NCI-H1436 treated with DMSO at 0.1 percent for 48 hours (cell line): ENCODE measurements at places on chromosomes 3 and 15.

GRCh38 chr3:37611771-37612170, 249.9 kb upstream of the CTDSPL start:
- DNase-seq: no peak

DNA sequence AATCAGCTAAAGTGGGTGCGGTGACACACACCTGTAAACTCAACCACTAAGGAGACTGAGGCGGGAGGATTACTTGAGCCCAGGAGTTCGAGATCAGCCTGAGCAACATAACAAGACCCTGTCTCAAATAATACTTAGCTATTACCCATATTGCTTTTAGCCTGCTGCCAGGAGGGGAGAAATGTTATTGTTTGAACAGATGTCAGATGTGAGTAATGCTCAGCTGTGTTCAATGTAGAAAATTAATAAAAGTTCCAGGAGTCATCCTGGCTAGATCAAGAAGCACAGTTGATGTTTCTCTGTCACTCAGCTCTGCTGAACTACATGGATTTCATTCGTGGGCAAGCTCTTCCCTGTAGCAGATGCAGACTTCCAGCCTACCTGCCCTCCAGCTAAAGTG, 22.2 kb downstream of the LSM3 start:
- DNase-seq: no peak

- DNase-seq: no peak
These were observed 28.6 kb upstream of the GPR149 start for GRCh38 chr3:154458560-154458959.

DNA sequence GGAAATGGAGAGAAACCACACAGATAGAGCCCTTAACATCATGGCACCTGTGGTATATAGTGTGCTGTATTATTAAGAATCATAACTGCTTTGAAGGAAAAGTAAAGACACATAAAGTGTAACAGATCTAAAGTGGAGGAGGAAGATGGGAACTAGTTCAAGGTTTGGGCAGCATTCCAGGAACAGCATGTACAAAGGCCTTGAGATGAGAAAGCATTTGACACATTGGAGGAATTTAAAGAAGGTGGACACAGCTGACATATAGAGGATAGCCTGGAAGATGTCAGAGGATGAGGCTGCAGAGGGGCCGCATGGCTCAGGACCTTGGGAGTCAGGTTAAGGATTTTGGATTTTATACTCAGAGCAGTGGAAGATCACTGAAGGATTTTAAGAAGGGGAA, 39.0 kb downstream of the LRTM1 start:
- no peak for DNase-seq

DNA sequence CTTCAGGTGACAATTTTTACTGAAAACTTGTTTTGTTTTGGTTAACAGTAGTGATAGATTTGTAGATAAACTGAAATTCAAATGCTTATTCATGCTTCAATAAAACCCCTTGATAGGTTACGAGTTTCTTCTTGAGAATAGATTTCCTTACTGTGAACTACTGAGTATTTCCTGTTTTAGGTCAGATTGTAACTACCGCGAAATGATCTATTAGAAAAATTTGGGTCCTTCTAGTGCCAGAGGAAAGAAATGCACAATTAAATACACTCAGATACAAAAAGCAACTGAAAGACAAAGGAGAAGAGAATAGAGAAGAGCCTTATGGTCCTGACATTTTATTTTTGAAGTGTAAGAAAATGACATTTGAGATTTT, 251.7 kb upstream of the TBL1XR1 start:
- no peak for DNase-seq

- DNase-seq: no peak
These were observed 9.3 kb upstream of the CNOT10 start for GRCh38 chr3:32675650-32676049.

GRCh38 chr3:183933160-183933559, 48.5 kb upstream of the PARL start:
- no peak for DNase-seq

DNA sequence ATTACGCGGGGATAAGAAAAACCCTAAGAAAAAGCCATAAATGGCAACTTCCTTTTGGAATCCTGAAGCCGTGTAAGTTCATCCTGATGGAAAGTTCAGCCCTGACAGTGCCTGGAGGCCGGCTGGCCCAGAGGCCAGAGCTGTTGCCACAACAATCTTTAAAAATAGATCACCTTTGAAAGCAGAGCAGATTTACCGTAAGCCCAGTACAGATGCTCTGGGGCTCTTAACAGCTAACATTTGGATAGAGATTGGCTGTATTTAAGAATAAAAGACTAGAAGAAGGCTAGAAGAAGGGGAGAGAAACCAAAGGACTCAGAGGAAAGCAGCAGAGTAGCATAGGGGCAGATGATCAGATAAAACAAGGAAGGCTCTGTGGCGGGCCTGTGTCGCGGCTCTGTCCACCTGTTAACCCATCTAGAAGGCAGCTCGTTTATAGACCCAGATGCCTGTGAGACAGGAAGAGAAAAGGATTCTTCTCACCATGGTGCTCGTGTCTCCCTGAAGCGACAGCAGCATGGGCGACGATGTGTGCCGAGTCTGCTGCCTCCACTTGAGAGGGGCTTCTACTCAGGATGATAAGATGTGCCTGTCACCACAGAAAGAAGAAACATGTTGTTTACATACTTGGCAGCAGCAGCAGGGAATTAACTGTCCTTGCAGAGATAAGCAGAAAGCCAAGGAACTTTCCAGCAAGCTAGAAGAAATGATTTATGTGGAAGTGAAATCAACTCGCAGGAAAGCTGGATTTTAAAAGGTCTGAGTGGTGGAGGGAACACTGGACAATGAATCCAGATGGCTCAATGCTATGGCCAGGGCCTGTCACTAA, 69.9 kb downstream of the SYNM start:
- DNase-seq: no peak

- DNase-seq: no peak
These were observed 858.5 kb upstream of the CFAP20DC start for GRCh38 chr3:59908280-59908679.

GRCh38 chr15:51071578-51071977, 23.1 kb downstream of the TNFAIP8L3 start:
- no peak for DNase-seq

DNA sequence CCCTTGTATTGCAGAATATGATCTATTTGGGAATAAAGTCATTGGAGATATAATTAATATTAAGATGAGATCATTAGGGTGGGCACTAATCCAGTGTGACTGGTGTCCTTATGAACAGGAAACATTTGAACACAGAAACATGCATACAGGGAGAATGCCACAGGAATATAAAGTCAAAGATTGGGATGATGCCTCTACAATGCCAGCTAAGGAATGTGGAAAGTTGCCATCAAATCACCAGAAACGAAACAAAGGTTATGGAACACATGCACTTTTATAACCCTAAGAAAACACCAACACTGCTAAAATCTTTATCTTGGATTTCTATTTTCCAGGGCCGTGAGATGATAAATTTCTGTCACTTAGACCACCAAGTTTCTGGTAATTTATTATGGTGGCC, 442.4 kb upstream of the BCHE start:
- no peak for DNase-seq

DNA sequence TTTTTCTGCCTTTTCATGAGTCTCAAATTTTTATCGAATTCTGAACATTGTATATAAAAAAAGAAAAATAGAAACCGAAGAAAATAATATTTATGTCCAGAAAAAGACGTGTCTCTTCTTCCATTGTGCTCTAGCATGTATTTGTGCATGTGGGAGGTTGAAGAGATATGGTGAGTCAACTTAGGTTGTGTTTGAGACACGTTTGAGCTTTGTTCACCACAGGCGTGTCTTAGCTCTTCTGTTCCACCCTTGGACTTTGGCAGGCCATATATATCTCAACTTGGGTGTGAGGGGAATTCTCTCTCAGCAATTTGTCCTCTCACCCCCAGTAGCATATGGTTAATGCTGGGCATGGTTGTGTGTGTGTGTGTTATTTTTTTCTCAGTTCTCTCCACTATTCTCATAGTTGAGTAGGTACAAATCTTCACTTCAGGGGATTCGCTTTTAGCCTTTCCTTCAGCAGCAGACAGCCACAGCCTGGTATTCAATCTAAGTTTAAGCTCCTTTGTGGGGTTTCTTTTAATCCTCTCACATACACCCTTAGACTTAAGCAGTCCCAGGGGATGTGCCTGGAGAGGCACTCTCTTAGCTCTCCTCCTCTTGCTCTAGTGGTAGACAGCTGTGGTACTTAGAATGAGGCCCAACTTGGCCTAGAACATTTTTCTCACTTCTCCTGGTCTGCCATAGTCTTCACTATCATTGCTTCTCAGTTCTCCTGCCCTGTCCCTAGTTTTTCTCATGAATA, 286.5 kb upstream of the RBMS3 start:
- no peak for DNase-seq

DNA sequence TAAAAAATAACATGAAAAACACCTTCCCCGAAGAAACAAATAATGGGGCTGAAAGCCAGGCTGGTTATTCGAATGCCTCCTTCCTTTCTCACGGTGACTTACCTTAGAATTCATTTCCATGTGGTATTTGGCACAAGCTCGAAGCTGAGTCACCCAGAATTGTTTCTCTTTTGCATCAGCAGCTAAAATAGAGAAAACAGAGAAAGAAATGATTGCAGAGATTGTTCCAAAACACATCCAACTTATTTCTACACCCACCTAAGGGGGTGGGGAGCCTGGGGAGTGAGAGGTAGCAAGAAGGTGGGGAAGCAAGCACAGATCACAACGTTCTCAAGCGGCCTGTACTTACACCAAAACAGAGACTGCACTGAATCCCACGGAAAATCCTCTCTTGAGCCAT, 104.7 kb downstream of the OSBPL10 start:
- DNase-seq: no peak

DNA sequence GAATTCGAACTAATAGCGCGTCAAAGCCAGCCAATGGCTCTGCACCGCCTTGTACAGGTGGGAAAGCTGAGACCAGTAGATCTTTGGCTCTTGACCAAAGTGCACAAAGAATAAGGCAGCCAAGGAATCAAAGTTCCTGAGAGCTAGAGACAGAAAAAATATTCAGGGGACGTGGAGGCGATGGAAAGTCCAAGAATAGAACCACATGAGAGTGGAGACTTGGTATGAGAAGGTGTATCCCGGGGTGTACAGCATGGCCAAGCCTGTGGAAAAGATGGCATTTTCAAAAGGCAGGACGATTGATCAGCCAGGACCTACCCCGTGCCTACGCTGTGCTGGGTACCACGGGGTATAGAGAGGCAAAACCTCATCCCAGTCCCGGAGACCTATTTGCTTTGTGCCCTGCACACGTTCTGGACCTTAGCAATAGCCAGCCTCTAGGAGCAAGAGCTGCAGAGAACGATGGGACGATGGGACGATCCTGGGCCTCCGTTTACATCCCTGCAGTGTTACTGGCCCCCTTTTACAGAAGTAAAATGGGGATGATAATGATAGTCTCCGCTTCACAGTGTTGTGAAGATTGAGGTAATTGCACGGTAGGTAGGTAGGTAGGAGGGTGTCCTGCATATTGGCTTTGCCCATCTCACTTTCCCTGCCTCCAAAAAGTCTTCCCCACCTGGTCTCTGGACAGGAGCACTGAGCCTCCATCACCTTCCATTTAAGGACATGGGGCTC, 583 bp upstream of the RBSN start:
- no peak for DNase-seq

DNA sequence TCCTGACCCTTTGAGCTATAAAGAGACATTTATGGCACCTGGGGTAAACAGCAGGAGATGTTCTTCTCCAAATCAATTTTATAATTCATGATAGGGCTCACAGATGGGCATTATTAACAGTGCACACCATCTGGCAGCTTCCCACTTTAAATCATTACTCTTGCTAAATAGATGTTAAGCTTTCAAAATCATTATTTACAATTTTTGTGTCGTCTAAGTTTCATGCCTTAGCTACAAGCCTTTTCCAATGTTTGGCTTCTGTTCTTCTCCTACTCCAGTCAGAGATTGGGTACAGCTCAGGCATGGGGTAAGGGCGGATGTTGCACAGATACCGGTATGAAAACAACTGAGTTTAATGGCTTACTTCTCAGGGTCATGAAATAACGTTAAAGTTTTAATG, 120.9 kb upstream of the PFN2 start:
- DNase-seq: no peak

DNA sequence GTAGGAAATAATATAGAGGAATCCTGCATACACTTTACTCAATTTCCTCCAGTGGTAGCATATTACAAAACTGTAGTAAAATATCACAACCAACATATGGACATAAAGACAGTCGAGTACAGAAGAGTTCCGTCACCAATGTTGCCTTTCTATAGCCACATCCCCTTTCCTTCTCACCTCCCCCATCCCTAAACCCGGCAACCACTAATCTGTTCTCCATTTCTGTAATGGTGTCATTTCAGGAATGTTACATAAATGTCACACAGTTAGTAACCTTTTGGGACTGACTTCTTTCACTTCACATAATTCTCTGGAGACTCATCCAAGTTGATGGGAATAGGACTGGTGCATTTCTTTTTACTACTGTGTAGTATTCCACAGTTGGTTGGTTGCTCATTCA, 41.4 kb upstream of the ATG7 start:
- DNase-seq: no peak

GRCh38 chr15:36831125-36831903, 251.9 kb downstream of the CDIN1 start:
- no peak for DNase-seq

- no peak for DNase-seq
These were observed 408 bp downstream of the WDR82 start for GRCh38 chr3:52277972-52278509.

- no peak for DNase-seq
These were observed 379.0 kb upstream of the TPRG1 start for GRCh38 chr3:188792793-188793192.

- DNase-seq: no peak
These were observed 8.1 kb upstream of the CLDN11 start for GRCh38 chr3:170410428-170411029.

DNA sequence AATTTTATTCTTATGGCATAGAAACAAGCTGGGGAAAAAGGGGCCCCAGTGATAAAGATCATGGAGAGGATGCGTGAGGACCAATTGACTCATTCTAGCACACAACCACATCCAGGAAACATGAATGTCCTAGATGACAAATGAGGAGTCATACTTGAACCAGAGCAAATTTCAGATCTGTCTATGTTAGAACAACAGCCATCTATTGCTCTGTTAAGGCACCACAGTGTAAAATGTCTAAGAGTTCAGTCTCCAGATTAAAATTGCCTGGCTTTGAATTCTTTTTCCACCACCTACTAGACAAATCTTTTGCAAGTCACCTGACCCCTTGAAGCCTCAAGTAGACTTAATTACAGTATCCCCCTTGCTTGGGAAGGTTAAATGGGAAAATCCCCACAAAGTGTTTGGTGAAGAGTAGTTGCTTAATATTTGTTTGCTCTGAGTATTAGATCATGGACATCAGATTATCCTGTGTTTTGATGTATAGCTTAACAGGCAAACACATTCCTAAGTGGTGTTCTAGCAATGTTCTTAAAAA, 258.7 kb upstream of the TGFBR2 start:
- DNase-seq: no peak
